ENCODE measurements at places on chromosomes 16 and 17.

- no peak for DNase-seq
Observed at GRCh38 chr17:63042256-63042812, 76.3 kb downstream of the TANC2 start.

- no peak for DNase-seq
Observed at GRCh38 chr16:27749547-27749875, 199.6 kb downstream of the KATNIP start.

GRCh38 chr17:11555530-11555929, 42.7 kb upstream of the DNAH9 start:
- no peak for DNase-seq

- no peak for DNase-seq
Observed at GRCh38 chr17:74857191-74857590, 2.5 kb downstream of the GRIN2C start.

DNA sequence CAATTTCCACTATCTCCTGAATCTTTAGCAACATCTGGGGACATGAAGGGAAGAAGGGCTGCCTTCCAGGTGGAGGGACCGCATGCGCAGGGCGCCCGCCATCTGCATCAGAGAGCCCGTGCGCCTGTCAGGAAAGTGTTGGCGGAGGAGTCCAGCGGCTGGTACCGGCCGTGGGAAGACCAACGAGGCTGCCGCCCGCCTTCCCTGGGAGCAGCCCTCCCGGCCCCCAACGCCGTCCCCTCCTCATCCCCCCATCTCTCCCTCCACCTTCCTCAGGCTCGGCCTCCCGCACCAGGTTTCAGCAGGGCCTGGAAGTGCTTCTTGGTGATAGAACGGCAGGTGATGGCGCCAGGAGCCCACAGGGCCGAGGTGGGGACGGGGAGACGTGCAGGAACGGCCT, 8.8 kb downstream of the CLCN7 start:
- DNase-seq = no peak

- DNase-seq = no peak
Observed at GRCh38 chr16:63539276-63539675, 1503.0 kb upstream of the CDH8 start.

DNA sequence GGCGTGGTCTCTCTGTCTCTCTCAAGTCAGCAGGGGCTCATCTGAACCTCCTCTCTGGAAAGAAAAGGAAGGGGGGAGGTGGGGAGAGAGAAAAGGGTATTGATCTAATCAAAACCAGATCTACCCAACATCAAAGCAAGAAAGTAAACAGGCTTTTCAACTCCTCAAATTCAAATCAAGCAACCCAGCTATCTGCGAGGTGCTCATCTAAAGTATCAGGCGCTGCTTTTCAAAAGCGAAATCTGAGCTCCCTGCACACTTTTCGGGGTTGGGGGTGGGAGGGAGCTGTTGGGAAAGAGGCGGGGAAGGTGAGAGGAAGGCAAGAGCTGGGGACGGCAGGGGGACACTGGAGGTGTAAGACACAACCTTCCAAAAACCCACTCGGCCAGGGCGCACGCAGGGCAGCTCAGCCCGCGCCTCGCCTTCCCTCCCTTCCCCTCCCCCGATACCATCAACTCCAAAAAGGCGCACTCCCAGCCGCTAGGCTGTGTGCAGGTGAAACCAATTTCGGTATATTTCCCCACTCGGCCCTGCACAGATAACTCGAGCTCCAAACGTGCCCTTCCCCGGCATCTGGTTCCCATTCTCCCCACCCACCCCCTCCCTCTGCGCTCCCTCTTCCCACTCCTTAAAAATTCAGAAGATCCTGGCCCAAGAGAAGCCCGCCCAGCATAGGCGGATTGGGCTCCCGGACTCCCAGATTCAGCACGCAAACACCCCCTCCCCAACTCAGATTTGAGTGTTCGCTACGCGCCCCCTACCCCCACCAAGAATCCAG, 2.6 kb downstream of the AXIN2 start:
- DNase-seq = no peak

DNA sequence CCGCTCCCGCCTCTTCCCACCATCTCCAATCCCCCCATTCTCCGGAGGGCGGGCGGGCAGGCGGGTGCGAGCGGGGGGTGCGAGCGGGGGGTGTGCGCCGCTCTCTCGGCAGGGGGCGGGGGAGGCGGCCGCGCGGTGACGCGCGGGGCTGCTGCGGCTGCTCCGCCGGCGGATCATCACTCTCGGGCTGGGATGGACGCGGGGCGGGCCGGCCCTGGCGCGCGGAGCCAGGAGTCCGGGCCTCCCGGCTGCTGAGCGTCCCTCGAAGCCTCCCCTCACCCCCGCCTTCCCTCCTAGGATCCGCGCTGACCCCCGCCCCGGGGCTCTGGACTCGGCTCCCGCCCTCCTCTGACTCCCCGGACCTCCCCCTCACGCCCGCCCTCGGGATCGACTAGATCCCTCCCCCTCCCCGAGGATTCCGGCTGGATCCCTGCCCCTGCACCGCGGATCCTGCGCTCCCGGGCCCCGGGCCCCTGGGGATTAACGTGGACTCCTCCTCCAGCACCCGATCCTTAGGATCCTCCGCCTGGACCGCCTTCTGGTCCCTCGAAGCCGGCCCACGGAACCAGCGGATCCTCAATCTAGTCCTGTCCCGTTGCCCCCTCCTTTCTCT, 946 bp upstream of the TMEM256 start:
- peak; percentile 51 for DNase-seq

DNA sequence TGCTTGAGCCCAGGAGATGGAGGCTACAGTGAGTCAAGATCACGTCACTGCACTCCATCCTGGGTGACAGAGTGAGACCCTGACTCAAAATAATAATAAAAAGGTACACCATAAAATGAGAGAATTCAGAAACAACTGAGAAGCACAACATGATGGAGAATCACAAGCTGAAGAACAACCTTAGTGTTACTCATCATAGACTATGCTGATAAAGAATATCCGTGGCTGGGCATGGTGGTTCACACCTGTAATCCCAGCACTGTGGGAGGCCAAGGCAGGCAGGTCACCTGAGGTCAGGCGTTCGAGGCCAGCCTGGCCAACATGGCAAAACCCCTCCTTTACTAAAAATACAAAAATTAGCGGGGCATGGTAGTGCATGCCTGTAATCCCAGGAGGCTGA, 16.0 kb downstream of the CREBBP start:
- DNase-seq = no peak

Data from PC-9 (cell line).